Stimulated activated naive CD8-positive, alpha-beta T cell treated with anti-CD3 and anti-CD28 coated beads, Interleukin-15, Interleukin-2, amounts not matched to agents 100 U/mL and 50 U/mL, for 24 hours (primary cell): ENCODE measurements at places on chromosomes 5 and 9.

GRCh38 chr9:101569741-101570501 lies 24.8 kb downstream of the PPP3R2 start:
- no peak for DNase-seq

GRCh38 chr5:8752595-8752994 lies 793.3 kb downstream of the SEMA5A start:
- DNase-seq: no peak

- no peak for DNase-seq
These were observed 88.9 kb downstream of the EBF1 start for GRCh38 chr5:159010661-159011442.

DNA sequence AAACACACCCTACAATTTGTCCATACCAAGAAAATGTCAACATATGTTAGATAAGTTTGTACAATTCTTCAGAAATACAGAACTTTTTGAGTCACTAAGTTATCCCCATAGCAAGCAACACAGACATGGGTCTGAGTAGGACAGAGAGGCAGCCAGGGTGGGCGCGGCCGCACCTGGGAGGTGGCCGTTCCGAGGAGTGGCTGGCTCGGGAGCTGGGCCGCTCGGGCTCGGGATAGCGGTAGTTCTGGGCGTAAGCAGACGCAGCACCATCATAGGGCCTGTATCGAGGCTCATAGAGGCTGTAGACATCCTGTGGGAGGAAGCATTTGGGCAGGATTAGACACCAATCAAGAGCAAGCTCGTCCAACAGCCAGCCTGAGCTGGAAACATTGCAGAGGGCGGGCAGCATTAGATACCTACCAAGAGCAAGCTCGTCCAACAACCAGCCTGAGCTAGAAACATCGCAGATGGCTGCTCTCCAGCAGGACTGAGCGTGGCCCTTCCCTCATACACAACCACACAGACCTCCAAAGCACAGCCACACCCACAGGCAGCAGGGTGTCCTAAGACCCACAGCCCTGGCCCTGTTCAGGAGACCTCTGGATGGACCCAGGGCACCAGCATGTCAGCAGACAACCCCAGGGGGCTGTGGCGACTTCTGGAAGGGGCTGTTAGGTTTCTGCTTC lies 10.9 kb downstream of the SEC16A start:
- no peak for DNase-seq

- no peak for DNase-seq
These were observed 33.5 kb downstream of the SPATA31D1 start for GRCh38 chr9:82022121-82022520.

- DNase-seq: no peak
These were observed 47.4 kb upstream of the SNCAIP start for GRCh38 chr5:122264610-122265009.

DNA sequence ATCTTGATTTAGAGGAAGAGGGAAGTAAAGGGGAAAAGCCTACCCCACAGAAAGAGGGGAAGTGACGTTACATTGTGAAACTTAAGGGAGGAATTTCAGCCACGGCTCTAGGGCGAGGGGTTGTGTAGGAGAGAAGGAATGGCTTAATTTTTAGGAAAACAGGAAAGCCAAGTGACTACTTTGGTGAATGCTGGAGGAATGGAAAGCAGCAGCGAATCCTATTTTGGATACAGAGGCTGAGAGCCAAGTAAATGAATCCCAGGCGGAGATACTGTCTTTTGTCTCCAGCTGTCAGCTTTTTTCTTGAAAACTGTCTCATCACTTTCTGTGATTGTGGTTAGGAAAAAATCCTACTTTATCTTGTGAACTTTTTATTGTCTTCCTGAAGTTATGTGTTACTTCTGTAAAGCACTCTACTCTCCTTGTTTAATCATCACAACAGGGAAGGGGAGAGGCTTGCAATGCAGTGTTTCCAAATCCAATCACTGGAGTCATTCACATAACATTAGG lies 188.4 kb downstream of the TSSK1B start:
- no peak for DNase-seq

GRCh38 chr9:33447799-33448553 lies 583 bp upstream of the AQP3 start:
- DNase-seq: no peak

GRCh38 chr9:26527931-26528330 lies 364.7 kb downstream of the CAAP1 start:
- DNase-seq: no peak

DNA sequence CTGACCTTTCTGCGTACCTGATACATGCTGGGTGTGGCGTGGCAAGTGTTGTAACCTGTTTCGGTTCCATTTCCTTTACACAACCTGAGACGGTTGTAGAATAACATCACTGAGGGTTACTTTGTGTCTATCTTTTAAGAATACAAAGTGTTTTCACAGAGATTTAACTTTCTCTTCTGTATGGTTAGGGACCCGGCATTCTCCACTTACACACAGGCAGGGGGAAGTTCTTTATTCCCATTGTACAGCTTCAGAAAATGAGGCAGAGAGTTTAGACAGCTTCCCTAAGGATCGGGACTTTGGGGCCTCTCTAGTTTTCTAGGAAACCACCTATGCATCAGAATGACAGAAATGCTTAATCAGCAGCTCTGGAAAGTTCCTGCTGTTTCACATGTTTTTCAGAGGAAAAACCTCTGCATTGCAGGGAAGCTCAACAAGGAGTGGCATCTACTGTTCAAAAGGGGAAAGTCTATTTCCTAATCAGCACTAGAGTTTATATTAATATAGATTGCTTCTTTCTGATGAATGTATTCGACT lies 41.3 kb downstream of the CAST start:
- DNase-seq: no peak

DNA sequence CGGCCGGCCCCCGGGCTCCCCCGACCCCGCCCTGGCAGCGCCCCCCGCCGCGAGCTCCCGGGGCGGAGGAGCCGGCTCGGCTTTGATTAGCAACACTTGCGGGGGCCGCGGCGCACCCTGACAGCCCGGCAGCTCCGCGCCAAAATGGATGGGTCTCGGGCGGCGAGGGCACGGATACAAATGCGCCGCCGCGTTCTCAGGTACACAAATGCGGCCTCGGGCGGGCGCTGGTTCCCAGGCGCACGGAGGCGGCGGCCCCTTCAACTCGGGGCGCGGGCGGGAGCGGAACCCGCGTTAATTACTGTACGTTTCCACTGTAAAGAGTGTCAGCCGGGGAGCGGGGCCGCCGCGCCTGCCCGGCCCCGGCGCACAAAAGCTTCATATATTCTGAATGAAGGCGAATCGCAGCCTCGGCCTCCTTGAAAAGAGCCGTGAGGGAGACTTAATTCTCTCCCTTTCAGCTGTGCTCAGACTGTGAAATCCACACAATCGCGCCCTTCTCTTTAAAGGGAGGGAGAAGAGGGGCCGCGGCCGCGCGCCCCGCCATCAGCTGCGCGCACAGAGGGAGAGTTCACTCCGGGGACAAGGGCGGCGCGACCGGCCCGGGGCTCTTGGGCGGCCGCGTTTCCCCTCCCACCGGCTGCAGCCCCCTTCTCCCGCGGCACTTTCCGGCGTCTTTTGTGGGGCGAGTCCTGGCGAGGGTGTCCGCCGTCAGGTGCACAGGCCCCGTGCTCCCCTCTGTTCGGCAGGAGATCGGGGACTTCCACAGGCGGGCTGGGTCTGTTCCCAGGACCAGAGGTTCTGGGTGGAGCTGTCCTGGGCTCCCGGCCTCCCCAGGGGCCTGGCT lies 27.0 kb downstream of the MSX2 start:
- no peak for DNase-seq

- no peak for DNase-seq
These were observed 54.5 kb upstream of the EQTN start for GRCh38 chr9:27351438-27351837.

- DNase-seq: no peak
These were observed 378.8 kb upstream of the SEMA6A start for GRCh38 chr5:116953251-116953930.
